Transverse colon (tissue), 4 donors: ENCODE measurements at places on chromosomes 12 and 14. TPM values are rescaled to one million over a fixed set of nuclear protein-coding genes. Genes with fewer than 3 reads are reported as not detected.

GRCh38 chr14:21989090-21989489 lies 315.5 kb upstream of the OR4E1 start:
- no peaks in the 10 kb centered on the region for H3K36me3 ChIP-seq
- no peak overlapping the region for H3K27ac ChIP-seq
- no peak overlapping the region for H3K4me3 ChIP-seq
- no peaks in the 10 kb centered on the region for H3K4me1 ChIP-seq
- H3K27me3 ChIP-seq: no peaks in the 10 kb centered on the region

GRCh38 chr14:105117710-105118385 lies 50.7 kb downstream of the JAG2 start:
- H3K4me1 ChIP-seq: peaks cover 4% of the 10 kb centered on the region
- H3K4me3 ChIP-seq: no peak overlapping the region
- no peak overlapping the region for H3K27ac ChIP-seq
- DNase-seq: no peak
- no peaks in the 10 kb centered on the region for H3K27me3 ChIP-seq
- H3K36me3 ChIP-seq: no peaks in the 10 kb centered on the region

The ATG101 gene
- total RNA-seq: 15.7 TPM

The ADCY4 gene
- total RNA-seq: 31.8 TPM

The DBX2 gene
- total RNA-seq: not detected

DNA sequence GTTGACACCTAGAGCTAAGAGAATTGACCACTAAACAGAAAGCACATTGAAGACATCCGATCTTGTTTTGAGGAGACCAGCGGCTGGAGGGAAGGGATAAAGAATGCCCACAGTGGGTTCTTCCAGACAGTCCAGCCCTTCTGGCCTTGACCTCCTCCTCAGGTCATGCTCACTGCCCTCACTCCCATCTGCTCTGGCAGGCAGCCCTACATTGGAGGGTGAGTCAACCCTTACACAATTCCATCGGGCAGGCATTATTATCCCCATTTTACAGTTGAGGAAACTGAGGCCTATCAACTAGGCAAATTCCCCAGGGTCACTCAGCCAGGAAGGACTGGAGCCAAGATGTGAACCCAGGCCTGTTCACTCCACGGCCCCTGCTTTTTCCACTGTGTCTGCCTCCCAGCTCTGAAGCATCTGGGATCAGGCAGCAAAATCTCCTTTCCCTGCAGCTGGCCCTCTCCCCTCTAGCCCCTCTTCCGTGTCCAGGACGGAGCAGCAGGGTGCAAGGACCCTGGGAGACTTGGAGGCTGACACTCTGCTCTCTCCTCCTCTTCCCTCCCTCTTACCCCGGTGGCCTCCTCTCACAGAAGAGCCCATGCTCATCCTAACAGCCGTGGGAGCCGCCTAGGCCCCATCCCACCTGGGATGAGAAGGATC lies 5.3 kb downstream of the SCNN1A start:
- peaks cover 41% of the 10 kb centered on the region for H3K4me1 ChIP-seq
- DNase-seq: no peak
- H3K27ac ChIP-seq: peak overlapping the region; percentile 87
- H3K27me3 ChIP-seq: no peaks in the 10 kb centered on the region
- no peak overlapping the region for H3K4me3 ChIP-seq

DNA sequence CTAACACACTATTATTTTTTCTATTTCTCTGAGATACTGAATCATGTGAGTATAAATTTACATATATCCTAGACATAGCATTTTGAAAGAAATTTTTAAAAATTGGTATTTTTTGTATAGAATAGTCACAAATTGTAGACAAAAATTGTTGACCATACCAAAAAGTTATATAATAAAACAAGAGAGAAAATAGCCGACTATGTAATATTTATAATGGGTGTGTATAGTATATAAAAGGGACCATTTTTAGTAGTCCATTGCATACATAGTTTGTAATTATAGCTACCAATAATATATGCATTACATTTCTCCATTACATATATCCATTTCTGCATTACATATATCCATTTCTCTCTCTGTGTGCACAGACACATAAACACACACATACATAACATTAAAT lies 590.2 kb downstream of the TMTC2 start:
- DNase-seq: no peak
- no peaks in the 10 kb centered on the region for H3K36me3 ChIP-seq
- no peak overlapping the region for H3K27ac ChIP-seq
- H3K4me1 ChIP-seq: no peaks in the 10 kb centered on the region

The TBX5 gene
- total RNA-seq: not detected

DNA sequence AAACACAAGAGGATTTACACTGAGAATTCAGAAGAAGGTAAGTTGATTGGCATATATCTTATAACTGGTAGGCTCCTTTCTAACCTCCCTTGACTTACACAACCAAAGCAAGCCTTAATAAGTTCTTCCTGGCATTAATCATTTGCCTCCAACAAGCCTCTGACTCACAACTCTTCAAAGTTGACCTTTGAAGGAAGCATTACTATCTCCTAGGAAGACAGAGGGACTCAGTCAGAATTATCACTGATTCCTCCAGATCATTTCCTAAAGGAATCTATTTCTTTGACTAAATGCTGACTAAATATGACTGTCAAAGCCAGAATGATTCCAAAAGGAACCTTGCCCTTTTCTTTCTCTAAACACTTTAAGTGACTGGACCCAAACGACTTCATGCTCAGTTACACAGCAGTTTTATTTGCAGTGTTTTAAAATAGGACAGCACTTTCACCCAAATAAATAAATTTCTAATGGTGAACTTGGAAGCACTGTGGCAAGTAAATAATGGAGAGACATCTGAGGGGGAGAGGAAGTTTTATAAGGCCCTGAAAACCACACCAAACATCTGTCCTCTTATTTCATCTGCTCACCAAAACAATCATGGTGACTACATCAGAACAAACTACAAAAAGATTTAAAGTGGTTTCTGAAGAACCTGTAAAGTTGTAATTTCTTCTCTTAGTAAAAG lies 128.2 kb downstream of the KLHL28 start:
- H3K27me3 ChIP-seq: no peaks in the 10 kb centered on the region

- no peaks in the 10 kb centered on the region for H3K27me3 ChIP-seq
- H3K4me3 ChIP-seq: peak overlapping the region; percentile 67
- DNase-seq: peak; percentile 70
- peak overlapping the region; percentile 87 for H3K27ac ChIP-seq
These were observed 700 bp downstream of the SLC35E3 start for GRCh38 chr12:68746572-68747180.

The TMPRSS12 gene
- not detected for total RNA-seq

GRCh38 chr14:71398450-71398849 lies 491.2 kb downstream of the PCNX1 start:
- DNase-seq: no peak
- no peaks in the 10 kb centered on the region for H3K36me3 ChIP-seq
- H3K27ac ChIP-seq: no peak overlapping the region
- no peaks in the 10 kb centered on the region for H3K4me1 ChIP-seq
- H3K27me3 ChIP-seq: no peaks in the 10 kb centered on the region
- no peak overlapping the region for H3K4me3 ChIP-seq

DNA sequence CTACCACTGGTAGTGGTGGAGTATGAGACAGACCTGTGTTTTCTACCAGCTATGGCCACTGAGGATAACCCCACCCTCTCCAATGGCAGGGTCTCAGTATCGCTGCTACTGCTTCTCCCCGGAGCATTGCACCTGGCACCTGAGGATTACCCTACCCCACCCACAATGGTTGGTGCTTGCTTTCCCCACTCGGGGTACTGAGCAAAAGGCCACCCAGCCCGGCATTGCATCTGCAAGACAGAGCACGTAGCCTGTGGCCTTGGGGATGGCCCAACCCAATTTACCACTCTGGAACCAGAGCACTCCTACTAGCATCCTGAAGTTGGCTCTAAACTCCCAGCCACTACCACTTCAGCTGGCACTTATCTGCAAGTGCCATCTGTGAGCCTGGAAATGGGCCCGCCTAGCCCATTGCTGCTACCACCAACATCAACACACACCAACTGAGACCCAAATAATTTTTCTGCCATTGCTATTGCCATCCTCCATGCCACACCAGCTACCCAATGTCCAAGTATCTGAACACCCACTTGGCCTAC lies 145.7 kb downstream of the CNTN1 start:
- H3K4me1 ChIP-seq: no peaks in the 10 kb centered on the region
- DNase-seq: no peak
- H3K4me3 ChIP-seq: no peak overlapping the region
- H3K27ac ChIP-seq: no peak overlapping the region
- H3K27me3 ChIP-seq: no peaks in the 10 kb centered on the region

The LRTM2 gene
- not detected for total RNA-seq

DNA sequence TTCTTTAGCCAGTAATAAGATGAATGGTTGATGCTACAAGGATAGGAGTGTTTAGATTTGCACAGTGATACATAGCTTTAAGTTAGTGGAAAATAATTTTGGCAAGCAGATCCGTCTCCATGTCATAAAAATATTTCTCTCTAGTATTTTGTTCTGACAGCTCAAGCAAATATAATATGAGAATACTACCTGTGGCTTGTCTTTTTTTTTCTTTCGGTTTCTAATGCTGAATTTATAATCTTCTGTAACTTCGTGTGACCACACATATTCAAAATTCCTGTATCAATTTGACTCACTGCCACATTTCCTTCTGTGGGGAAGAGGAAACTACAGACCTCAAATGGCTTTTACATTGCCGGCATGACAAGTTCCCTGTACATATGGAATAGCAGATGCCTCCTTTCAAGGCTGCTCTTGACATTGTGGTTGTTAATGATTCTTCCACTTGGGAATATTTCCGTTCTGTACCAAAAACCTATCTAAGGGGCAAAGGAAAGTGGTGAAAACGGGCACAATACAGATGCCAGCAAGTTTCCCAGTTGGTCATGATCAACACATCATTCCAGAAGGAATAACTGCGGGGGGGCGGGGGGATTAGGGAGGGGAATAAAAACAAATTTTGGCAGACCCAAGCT lies 103.6 kb upstream of the CCDC91 start:
- no peaks in the 10 kb centered on the region for H3K27me3 ChIP-seq
- H3K4me3 ChIP-seq: no peak overlapping the region
- H3K27ac ChIP-seq: no peak overlapping the region
- H3K4me1 ChIP-seq: no peaks in the 10 kb centered on the region
- no peak for DNase-seq
